ENCODE measurements at places on chromosomes 2 and 18. TPM values are rescaled to one million over a fixed set of nuclear protein-coding genes. Genes with fewer than 3 reads are reported as not detected.

Gene CNDP1
- 0.64 TPM for polyA plus RNA-seq

Gene CLEC4F
- polyA plus RNA-seq, result 0.25 TPM

Gene MC2R
- 0.18 TPM for polyA plus RNA-seq

Gene RPRM
- polyA plus RNA-seq, result 0.59 TPM

Gene SPP2
- polyA plus RNA-seq, result 0.11 TPM

Measured in thymus (tissue), 14 donors.